ENCODE measurements at places on chromosomes 3 and 15. TPM values are rescaled to one million over a fixed set of nuclear protein-coding genes. Genes with fewer than 3 reads are reported as not detected.

The GOLGA8M gene
- total RNA-seq, result not detected

The ARIH1 gene
- total RNA-seq, result 52.2 TPM

The FMN1 gene
- 0.33 TPM for total RNA-seq

The SLC6A20 gene
- not detected for total RNA-seq

The ZNF662 gene
- 3.2 TPM for total RNA-seq

The ITGA11 gene
- total RNA-seq, result 2.6 TPM

The HTD2 gene
- total RNA-seq, result 9.1 TPM

The LRRC49 gene
- total RNA-seq, result 4.9 TPM

All from vein endothelial cell (primary cell).